ENCODE measurements at places on chromosomes 3 and 15. TPM values are rescaled to one million over a fixed set of nuclear protein-coding genes. Genes with fewer than 3 reads are reported as not detected.

DNA sequence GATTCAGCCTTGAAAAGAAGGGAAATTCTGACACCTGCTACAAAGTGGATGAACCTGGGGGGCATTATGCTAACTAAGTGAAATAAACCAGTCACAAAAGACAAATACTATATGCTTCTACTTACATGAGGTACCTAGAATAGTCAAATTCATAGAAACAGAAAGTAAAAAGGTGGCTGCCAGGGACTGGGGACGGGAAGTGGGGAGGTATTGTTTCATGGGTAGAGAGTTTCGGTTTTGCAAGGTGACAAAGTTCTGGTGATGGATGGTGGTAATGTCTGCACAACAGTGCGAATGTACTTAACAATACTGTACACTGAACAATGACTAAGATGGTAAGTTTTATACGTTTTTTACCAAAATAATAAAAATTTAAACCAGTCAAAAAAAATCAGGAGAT, 4.8 kb downstream of the IDH2 start:
- H3K36me3 ChIP-seq = peaks cover 4% of the 10 kb centered on the region
- peaks cover 57% of the 10 kb centered on the region for H3K4me1 ChIP-seq
- DNase-seq = no peak

Gene SLC28A1
- 0.20 TPM for total RNA-seq

- no peak for DNase-seq
- H3K27ac ChIP-seq = no peak overlapping the region
These were observed 1.9 kb downstream of the RTP4 start for GRCh38 chr3:187370051-187370450.

- peak overlapping the region; percentile 29 for H3K27ac ChIP-seq
- H3K27me3 ChIP-seq = no peaks in the 10 kb centered on the region
- H3K36me3 ChIP-seq = peaks cover 40% of the 10 kb centered on the region
- H3K4me3 ChIP-seq = no peak overlapping the region
These were observed 7.0 kb downstream of the TLR9 start for GRCh38 chr3:52218454-52218853.

- H3K4me3 ChIP-seq = no peak overlapping the region
- H3K27me3 ChIP-seq = no peaks in the 10 kb centered on the region
- no peaks in the 10 kb centered on the region for H3K4me1 ChIP-seq
- H3K36me3 ChIP-seq = no peaks in the 10 kb centered on the region
These were observed 942.8 kb upstream of the CFAP20DC start for GRCh38 chr3:59992578-59992977.

Gene ITGA11
- total RNA-seq = 18.7 TPM

- DNase-seq = no peak
- no peaks in the 10 kb centered on the region for H3K4me1 ChIP-seq
- no peaks in the 10 kb centered on the region for H3K27me3 ChIP-seq
- no peak overlapping the region for H3K27ac ChIP-seq
- no peak overlapping the region for H3K4me3 ChIP-seq
- no peaks in the 10 kb centered on the region for H3K36me3 ChIP-seq
These were observed 83.5 kb downstream of the PIK3R4 start for GRCh38 chr3:130663092-130663491.

DNA sequence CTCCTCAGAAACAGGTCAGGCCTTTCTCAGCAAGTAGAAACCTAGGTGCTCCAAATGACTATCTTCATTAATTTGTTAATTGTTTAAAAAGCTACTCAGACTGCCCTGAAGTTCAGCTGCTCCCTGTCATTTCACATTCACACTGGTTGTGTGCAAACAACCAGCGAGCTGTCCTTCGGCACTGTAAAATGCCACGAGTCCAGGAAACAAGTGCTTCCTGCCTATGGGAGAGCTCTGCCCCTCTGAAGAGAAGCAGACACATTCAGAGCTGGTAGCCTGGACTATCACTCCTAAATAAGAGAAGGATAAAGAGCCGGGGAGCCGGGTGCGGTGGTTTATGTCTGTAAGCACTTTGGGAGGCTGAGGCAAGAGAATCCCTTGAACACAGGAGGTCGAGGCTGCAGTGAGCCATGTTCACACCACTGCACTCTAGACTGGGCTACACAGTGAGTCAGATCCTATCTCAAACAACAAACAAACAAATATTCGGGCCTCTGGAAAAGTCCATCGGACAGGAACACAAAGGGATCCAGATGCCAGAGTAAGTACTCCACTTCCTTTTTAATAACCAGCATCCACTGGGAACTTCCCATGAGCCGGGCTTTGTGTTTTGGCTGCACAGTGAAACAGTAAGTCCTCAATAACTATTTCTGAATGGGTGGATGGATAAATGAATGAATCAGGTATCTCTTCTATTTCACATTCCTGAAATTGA, 114.4 kb upstream of the WNT5A start:
- H3K36me3 ChIP-seq = no peaks in the 10 kb centered on the region
- DNase-seq = no peak
- no peaks in the 10 kb centered on the region for H3K27me3 ChIP-seq
- peaks cover 3% of the 10 kb centered on the region for H3K4me1 ChIP-seq
- no peak overlapping the region for H3K4me3 ChIP-seq
- H3K27ac ChIP-seq = no peak overlapping the region

Gene OXTR
- total RNA-seq = 1.6 TPM

DNA sequence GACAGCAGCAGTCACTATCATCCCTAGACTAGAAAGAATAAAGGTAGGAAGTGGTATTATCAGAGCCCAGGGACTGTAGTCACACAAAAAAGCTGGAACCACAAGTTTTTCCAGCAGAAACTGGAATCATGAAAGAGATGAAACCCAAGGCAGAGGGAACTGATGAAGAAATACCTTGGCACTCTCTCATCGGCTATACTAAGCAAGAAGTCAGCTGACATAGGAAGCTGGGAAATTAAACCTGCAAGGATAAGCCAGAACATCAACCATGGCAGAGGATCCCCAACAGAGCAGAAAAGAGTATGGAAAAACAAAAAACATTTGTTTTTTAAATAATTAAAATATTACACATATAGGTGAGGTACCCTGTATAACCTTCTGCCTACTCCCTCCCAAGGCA, 86.5 kb downstream of the AQR start:
- H3K4me3 ChIP-seq = no peak overlapping the region
- no peaks in the 10 kb centered on the region for H3K4me1 ChIP-seq
- DNase-seq = no peak
- H3K36me3 ChIP-seq = peaks cover 12% of the 10 kb centered on the region
- no peaks in the 10 kb centered on the region for H3K27me3 ChIP-seq
- no peak overlapping the region for H3K27ac ChIP-seq

GRCh38 chr3:69292185-69292584, 93.7 kb downstream of the FRMD4B start:
- H3K27me3 ChIP-seq = no peaks in the 10 kb centered on the region
- H3K4me3 ChIP-seq = no peak overlapping the region
- peaks cover 5% of the 10 kb centered on the region for H3K36me3 ChIP-seq

Gene BTBD1
- 149 TPM for total RNA-seq

- no peaks in the 10 kb centered on the region for H3K27me3 ChIP-seq
- H3K27ac ChIP-seq = no peak overlapping the region
- H3K4me3 ChIP-seq = no peak overlapping the region
- no peaks in the 10 kb centered on the region for H3K36me3 ChIP-seq
- DNase-seq = no peak
These were observed 136.6 kb upstream of the SETMAR start for GRCh38 chr3:4166540-4166939.

Measured in spinal cord (tissue), 10 donors.